CD8-positive, alpha-beta T cell (primary cell): ENCODE measurements at places on chromosomes 16 and 17. TPM values are rescaled to one million over a fixed set of nuclear protein-coding genes. Genes with fewer than 3 reads are reported as not detected.

DNA sequence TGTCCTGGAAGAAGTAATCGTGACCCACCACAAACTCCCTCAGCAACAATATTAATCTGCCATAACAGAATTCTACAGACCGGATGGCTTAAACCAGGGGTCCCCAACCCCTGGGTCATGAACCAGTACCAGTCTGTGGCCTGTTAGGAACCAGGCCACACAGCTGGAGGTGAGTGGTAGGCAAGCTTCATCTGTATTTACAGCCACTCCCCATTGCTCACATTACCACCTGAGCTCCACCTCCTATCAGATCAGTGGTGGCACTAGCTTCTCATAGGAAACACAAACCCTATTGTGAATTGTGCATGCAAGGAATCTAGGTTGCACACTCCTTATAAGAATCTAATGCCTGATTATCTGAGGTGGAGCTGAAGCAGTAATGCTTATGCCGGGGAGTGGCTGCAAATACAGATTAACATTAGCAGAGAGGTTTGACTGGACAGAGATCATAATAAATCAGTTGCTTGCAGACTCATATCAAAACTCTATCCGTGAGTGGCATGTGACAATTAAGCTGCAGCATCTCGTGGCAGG is 74.5 kb downstream of the NOG start:
- DNase-seq: no peak

- DNase-seq: no peak
These were observed 210.2 kb downstream of the MSI2 start for GRCh38 chr17:57466521-57466920.

DNA sequence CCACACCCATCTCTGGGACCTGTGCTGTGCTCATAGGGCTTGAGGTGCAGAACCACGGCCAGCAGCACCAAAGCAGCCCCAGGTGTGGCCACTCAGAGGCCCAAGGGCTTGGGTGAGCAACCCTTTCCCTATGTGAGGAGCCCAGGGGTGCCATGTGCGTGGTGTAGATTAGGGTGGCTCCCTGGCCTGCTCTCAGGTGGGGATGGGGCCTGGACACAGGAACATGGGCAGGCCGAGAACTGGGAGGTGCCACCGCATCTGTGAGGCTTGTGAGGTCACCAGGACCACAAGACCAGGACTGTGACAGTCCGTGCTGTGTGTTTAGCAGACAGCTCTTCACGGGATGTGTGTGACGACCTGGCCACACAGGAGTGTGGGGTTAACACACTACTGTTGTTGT is 103.5 kb upstream of the ZNF750 start:
- DNase-seq: no peak

GRCh38 chr17:68344701-68345136 is 53.4 kb downstream of the ARSG start:
- DNase-seq: peak; percentile 46

- no peak for DNase-seq
These were observed 28.6 kb upstream of the XYLT1 start for GRCh38 chr16:17499223-17499902.

- no peak for DNase-seq
These were observed 13.1 kb downstream of the SOCS3 start for GRCh38 chr17:78346605-78347250.

Gene MTSS2
- 27.9 TPM for total RNA-seq

Gene BAIAP3
- total RNA-seq: 13.8 TPM

Gene ABR
- total RNA-seq: 46.4 TPM

DNA sequence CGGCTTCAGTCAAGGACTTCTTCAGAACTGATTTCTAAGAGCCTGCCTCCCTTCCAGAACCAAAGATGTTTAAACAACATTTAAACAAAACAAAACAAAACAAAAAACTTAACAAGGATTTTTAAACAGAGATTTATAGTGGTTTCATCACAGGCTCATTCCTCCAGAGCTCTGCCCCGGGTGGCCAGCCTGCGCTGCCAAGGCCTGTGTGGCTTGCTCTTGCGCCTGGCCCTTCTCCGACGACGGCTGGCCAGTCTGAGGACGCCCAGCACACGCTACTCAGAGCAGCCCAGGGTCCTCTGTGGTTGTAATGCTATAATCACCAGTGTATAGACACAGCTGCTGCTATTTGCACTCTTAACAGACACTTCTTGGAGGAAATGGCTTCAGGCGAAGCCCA is 307.2 kb upstream of the MYOCD start:
- DNase-seq: no peak

Gene CIAO2B
- total RNA-seq: 55.0 TPM

Gene THOC6
- total RNA-seq: 13.1 TPM

- DNase-seq: no peak
These were observed 146.1 kb downstream of the GAS7 start for GRCh38 chr17:10052106-10052813.

- DNase-seq: no peak
These were observed 52.5 kb downstream of the SHCBP1 start for GRCh38 chr16:46568472-46569230.

DNA sequence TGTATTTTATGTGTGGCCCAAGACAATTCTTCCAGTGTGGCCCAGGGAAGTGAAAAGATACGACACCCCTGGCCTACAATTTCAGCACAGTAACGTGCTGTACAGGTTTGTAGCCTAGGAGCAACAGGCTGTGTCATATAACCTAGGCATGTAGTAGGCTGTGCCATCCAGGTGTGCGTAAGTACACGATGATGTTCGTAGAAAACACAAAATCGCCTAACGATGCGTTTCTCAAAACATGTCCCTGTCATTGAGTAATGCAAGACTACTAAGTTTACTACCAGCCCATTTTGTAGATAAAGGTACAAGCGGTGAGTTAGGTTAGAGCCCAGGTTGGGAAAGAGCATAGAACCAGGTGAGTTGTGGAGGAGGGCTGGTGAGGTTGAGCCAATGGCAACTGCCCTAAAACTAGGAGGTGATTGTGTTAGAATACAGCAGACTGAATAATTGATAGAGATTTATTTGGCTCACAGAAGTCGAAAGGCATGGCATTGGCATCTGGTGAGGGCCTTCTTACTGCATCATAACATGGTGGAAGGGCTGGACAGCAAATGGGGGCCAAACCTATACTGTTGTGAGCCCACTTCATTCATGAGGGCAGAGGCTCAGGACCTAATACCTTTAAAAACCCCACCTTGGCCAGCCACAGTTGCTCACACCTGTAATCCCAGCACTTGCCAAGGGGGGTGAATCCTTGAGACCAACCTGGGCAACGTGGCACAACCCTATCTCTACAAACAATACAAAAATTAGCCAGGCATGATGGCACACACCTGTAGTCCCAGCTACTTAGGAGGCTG is 4.2 kb downstream of the EIF1 start:
- DNase-seq: no peak

Gene GALR2
- 1.7 TPM for total RNA-seq

- DNase-seq: no peak
These were observed 2.7 kb downstream of the ASPSCR1 start for GRCh38 chr17:81980122-81980521.

DNA sequence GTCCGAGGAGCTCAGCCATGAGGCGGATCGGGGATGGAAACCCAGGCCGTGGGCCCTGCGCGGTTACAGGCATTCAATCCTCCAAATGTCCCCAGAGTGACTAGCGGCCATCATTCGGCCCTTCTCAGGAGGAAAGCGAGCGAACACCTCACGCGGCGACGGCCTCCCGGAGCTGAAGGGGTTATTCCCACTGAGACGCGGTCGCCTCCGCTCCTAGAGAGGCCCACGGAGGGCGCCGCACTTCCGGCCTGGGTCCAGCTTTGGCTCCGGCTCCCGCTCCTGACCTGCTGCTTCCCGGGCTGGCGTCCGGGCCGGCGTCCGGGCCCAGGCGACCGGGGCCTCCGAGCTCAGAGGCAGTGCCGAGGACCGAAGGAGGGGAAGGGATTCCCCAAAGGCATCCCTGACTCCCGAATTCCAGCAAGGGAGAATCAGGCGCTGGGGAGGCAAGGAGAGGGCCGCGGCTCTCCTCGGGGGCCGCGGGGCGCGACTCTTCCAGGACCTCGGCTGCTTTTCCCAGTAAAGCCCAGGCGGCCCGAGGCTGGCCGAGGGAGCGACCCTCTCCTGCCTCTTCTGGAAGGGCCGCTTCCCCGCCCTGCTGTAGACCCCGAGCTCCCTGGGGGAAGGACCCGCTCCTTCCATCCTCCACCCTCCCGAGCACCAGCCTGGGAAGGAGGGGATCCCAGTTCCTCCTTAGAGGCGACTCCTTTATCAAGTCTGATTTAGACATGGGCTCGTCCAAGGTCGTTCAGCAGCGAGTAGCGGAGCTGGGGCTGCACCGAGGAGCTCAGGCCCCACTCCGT is 18.6 kb upstream of the ZNF629 start:
- peak; percentile 39 for DNase-seq
